ENCODE measurements at places on chromosomes 2 and 18. TPM values are rescaled to one million over a fixed set of nuclear protein-coding genes. Genes with fewer than 3 reads are reported as not detected.

DNA sequence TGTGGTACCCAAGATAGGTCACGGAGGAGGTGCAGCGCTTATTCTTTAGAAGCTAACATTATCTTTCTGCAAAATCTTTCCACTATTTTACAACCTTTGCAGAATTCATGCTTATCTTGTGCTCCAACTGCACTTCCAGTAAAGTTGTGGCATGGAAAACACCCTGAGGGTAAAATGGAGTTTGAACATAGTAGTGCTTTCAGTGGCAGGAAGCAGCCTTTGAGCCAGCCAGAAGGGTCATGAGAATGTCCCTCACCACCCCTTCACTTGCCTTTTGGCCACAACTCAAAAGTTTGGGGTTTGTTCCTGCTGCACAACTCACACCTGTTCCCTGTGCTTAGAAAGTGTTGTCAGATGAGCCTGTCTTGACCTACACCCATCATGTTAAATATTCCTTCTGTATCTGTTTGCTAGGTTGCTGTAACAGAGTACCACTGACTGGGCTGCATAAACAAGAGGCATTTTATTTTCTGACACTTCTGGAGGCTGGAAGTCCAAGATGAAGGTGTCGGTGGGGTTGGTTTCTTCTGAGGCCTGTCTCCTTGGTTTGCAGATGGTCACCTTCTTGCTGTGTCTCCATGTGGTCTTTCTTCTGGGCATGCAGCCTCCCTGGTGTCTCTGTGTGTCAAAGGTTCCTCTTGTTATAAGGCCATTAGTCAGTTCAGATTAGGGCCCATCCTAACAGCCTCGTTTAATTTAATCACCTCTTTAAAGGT, 194.1 kb downstream of the SMAD7 start:
- DNase-seq, result no peak

- no peak for DNase-seq
Observed at GRCh38 chr18:48079885-48080284, 149.4 kb upstream of the SMAD2 start.

DNA sequence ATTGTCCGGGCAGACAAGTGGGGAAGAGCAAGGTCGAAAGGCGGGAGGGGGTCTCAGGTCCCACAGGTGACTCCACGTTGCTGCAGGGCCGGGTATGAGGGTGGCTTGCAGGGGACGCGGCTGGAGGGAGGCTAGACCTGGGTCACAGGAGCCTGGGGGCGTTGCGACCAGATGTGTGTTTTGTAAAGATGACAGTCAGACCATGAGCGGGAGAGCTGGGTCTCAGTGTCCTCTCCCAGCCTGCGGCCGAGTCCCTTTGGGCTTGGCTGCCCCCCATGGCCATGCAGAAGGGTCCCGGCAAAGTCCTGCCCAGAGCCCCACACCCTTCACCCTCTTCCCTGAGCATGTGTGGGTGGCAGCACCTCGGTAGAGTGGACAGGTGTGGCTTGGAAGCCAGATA, 239.2 kb downstream of the ATAD2B start:
- no peak for DNase-seq

GRCh38 chr2:226963528-226963927, 127.7 kb downstream of the RHBDD1 start:
- no peak for DNase-seq

- no peak for DNase-seq
Observed at GRCh38 chr18:31490387-31490786, 7.6 kb upstream of the DSG2 start.

Gene ZSWIM2
- 0.20 TPM for total RNA-seq

- DNase-seq, result no peak
Observed at GRCh38 chr18:50042611-50043010, 152.3 kb downstream of the MYO5B start.

Gene AKAIN1
- total RNA-seq, result 1.9 TPM

DNA sequence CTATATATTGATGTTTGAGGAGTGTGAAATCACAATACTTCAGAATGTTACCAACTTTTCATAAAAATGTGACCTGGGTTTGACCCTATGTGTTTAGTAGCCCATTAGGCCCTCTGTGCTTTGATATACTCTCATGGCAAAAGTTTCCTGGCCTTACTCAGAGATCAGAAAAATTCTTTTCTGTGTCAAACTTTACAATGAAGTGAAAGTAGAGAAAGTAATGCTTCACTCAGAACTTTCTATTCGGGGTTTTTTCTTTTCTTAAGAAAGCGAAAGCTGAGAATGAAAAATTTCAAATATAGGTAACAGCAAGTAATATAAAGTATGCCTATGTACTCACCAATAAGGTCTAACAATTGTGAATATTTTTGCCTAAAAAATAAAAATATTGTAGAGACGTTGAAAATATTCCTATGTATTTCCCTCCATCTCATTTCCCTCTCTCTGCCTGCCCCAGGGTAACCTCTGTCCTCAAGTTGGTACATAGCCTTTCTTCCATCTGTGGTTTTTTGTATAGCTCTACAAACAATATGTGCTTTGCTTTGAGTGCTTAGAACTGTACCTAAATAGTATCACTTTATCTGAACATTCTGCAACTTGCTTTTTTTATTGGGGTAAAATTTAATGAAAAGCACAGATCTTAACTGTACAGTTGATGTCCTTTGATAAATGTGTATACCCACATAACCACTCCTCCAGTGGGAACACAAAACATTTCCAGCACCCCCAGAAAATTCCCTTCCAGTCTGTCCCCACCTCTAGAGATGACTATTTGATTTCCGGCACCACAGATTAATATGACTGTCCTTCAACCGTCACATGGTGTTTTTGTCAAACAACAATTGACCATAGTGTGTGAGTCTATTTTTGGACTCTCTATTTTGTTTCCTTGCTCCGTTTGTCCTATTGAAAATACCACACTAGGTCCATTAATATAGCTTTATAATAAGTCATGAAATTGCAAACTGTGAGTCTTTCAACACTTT, 10.3 kb upstream of the ACKR3 start:
- DNase-seq, result no peak

DNA sequence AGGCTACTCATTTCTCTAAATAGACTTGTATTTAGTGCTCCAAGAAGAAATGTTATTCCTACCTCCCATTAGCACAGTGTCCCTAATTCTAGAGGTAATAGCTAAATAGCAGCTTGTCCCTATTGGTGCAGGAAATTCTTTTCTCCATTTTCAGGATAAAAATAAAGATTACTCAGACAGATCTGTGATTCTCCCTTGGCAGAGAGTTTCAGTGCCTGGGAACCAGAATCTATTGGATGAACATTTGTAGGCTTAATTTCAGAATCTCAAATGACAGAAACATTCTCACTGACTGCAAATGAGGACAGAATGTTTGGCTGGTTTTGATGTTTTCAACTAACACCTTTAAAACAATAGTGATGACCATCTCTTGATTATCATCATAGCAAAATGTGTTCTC, 33.3 kb upstream of the LGALSL start:
- no peak for DNase-seq

Gene COLEC11
- 1.1 TPM for total RNA-seq

DNA sequence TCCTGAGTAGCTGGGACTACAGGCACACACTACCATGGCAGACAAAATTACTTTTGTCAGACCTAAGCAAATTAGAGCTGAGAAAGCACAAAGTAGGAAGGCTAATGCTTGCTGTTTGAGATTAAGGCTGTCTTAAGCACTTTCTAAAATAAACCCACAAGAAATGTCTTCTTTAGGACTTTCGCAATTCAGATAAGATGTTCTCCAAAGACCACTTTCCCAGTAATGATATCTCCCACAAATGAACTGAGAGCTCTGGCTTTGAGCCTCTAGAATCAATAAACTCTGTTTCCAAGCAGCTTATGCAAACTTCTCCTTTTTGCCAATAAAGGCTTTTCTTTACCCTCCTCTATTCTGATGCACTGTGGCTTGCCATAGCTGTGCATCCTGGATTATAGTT, 32.0 kb upstream of the GALNT1 start:
- no peak for DNase-seq

DNA sequence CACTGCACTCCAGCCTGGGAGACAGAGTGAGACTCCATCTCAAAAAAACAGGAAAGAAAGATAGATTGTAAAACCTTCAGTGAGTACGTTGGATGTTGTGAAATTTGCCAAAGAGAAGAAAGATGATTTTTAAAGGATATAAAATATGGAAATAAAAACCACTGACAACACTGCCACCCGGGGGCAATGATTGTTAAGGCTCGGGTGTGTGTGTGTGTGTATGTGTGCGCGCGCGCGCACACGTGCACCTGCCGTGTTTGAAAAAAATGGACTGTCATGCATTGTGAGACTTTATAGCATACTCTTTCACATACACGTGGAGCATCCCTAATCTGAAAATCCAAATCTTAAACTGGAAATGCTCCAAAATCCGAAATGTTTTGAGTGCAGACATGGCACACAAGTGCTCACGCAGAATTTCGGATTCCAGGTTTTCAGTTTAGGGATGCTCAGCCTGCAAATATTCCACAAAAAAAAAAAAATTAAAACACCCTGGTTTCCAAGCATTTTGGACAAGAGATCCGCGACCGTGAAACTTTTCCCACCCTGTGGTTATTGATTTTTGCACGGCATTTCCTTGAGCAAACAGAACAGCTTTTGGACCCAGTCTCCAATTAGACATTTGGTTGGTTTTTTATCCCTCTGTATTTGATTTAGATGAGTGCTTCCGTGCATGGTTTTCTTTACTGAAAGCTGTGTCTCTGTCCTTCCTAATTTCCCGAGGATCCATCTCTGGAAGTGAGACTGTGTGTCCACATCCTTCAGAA, 269.2 kb downstream of the AGAP1 start:
- no peak for DNase-seq

- DNase-seq, result no peak
Observed at GRCh38 chr18:47986620-47987387, 56.3 kb upstream of the SMAD2 start.

Gene ATG9A
- total RNA-seq, result 45.9 TPM

DNA sequence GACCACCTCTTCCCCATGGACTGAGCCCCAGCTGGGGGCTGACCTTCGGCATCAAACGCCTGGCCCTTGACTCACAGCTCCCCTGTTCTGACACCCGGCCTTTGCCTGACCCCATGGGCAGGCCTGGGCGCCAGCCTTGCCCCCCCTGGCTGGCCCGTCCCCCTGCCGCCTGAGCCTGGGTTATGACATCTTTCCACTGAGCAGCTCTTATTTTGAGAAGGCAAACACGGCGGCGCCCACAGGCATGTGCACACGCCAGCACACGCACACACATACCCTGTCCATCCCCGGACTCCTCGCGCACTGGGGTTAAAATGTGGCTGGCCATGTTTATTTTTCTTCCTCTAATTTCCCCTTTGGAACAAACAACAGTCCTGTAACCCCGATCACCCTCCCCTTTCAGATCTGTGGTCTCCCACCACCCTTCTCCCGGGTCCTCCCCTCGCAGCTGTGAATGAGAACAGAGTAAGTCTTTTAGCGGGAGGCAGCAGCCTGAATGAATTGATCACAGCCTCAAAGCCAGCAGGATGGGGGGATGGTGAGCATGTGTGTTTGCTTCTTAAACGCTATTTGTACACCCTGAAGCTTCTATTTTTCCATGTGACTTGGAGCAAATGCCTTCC, 11.8 kb upstream of the ATOH8 start:
- DNase-seq, result peak; percentile 84

DNA sequence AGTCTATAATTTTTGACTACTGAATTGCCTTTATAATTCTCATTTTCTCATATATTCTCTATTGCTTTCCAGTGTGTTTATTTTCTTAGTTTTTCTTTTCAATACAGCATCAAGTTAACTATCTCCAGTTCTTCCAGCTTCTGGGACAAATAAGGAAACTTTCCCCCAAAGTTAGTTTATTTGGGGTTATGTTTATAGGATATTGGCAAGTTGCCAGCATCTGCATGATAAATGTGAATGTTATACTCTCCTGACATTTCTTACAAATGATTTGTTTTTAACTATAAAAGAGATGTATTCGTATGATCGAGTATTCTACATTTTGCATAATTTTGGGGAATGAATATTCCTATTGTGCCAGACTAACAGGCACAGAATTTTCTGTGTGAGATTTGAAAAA, 140.6 kb upstream of the KCNJ3 start:
- no peak for DNase-seq

GRCh38 chr2:241068942-241069810, 32.9 kb downstream of the MTERF4 start:
- no peak for DNase-seq

- DNase-seq, result no peak
Observed at GRCh38 chr2:173359231-173359630, 4.6 kb downstream of the CDCA7 start.

DNA sequence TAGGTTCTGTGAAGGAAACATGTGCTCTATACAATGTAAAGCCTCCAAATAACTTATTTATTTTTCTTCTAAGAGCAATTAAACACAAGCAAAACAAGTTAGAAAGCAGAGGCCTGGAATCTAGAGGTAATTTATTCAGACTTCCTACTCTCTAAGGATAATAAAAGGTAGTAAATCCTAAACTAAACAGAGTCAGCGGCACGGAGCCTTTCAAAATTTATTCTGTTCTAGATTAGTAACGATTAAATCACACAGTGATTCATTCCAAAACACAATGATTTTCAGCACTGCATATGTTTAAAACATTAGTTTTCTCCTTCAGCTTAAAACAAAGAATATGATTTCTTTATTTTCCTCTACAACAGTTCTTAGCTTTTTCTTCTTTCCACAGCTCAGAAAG, 160.9 kb downstream of the FBXO15 start:
- DNase-seq, result no peak

Gene TMEM200C
- 7.9 TPM for total RNA-seq
